ENCODE measurements at places on chromosomes 1 and 21. TPM values are rescaled to one million over a fixed set of nuclear protein-coding genes. Genes with fewer than 3 reads are reported as not detected.

DNA sequence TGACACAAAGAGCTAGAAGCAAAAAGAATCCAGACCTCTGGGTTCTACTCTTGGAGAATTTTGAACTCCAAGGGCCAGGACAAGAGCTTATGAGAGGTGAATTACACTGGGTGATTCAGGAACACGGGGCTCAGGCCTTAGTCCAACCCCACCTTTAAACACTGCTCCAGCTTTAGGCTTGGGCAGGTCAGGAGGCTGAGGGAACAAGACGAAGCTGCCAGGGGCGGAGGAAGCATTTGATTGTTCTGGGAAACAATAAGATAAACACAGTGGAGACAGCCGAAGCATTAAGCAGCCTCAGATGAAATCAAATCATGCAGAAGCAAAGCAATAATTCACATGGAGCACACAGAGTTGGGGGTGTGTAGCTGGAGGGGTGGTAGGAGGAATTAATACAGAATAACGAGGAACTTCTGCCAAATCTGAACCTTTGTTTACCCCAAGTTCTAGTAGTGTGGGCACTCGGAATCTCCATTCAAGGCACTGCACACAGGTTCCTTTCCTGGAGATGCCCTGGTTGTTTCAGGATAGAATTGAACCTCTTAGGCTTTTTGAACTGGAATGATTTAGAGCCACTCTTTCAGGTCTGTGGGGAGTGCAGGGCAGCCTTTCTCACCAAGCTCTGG lies 93.2 kb downstream of the PLXNA2 start:
- H3K4me1 ChIP-seq = 0 out of 2 replicates have a peak, but pooled peaks cover 5% of the 10 kb centered on the region
- H3K27ac ChIP-seq = no peak overlapping the region
- DNase-seq = no peak
- no peaks in the 10 kb centered on the region for H3K36me3 ChIP-seq
- no peak overlapping the region for H3K4me3 ChIP-seq

- no peaks in the 10 kb centered on the region for H3K27me3 ChIP-seq
- H3K27ac ChIP-seq = no peak overlapping the region
- no peak for DNase-seq
- no peaks in the 10 kb centered on the region for H3K36me3 ChIP-seq
Measured at GRCh38 chr1:185896863-185897262, 162.7 kb downstream of the HMCN1 start.

- no peak overlapping the region for H3K27ac ChIP-seq
- no peak overlapping the region for H3K4me3 ChIP-seq
- peaks cover 37% of the 10 kb centered on the region for H3K36me3 ChIP-seq
- H3K27me3 ChIP-seq = no peaks in the 10 kb centered on the region
Measured at GRCh38 chr1:204112876-204113730, 38.7 kb downstream of the ETNK2 start.

Gene S100A7A
- not detected for total RNA-seq

Gene CCDC27
- total RNA-seq = not detected
